ENCODE measurements at places on chromosomes 16 and 17.
A peak's percentile ranks its signal among the peaks of the same experiment; 100 is the strongest.

DNA sequence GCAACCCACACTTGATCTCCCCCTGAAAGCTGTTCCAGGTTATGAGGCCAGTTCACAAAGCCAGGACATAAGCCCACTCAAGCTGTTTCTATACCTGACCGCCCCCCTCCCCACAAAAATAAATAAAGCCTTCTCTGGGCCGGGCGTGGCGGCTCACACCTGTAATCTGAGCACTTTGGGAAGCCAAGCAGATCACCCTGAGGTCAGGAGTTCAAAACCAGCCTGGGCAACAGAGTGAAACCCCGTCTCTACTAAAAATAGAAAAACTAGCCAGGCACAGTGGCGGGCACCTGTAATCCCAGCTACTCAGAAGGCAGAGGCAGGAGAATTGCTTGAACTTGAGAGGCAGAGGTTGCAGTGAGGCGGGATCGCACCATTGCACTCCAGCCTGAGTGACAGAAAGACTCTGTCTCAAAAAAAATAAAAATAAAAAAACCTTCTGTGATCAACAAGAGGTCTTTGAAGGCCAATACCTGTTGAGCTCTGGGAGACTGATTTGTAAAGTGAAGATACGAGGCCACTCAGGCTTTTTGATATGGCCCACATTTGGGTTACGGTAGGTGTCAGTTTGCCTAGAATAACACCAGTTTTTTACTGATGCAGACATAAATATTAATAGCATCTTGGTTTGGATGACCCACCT, 2.2 kb downstream of the KDM8 start:
- no peak for DNase-seq

DNA sequence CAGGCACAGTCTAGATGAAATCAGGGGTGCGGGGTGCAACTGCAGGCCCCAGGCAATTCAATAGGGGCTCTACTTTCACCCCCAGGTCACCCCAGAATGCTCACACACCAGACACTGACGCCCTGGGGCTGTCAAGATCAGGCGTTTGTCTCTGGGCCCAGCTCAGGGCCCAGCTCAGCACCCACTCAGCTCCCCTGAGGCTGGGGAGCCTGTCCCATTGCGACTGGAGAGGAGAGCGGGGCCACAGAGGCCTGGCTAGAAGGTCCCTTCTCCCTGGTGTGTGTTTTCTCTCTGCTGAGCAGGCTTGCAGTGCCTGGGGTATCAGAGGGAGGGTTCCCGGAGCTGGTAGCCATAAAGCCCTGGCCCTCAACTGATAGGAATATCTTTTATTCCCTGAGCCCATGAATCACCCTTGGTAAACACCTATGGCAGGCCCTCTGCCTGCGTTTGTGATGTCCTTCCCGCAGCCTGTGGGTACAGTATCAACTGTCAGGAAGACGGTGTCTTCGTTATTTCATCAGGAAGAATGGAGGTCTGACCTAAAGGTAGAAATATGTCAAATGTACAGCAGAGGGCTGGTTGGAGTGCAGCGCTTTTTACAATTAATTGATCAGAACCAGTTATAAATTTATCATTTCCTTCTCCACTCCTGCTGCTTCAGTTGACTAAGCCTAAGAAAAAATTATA, 1.6 kb downstream of the HBA1 start:
- DNase-seq, result no peak

- peak; percentile 54 for DNase-seq
Observed at GRCh38 chr17:65290616-65291015, 153.4 kb downstream of the RGS9 start.

DNA sequence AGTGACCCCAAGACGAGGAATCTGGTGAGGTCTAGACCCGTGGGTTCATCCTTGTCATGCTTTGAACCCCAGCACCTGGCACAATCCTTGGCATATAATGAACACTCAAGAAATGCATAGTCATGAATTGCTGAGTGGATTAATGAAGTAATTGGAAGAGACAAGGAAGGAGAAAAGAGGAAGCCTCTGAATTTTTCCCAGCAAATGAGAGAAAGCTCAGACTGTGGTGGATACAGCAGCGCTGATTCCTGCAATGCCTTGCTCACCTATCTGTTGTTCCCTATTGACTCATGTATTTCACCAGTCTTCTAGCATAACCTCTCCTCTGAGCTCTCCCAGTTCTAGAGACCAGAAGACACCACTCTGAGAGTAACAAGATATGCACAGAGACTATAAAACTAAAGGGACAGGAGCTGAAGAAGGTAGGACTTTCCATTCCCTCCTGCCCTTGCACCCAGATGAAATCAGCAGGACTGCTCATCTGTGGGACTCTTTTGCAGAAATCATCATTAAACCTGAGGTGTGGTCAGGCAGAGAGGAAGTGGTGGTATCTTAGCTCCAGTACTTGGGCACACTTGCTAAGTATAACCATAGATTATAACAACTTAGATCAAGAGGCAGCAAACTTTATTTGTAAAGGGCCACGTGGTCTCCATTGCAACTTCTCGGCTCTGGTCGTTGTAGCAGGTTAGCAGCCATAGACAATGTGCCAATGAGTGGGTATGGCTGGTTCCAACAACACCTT, 102.8 kb downstream of the MAF start:
- DNase-seq, result no peak

- DNase-seq, result no peak
Observed at GRCh38 chr16:70756071-70756470, 44.9 kb downstream of the VAC14 start.

DNA sequence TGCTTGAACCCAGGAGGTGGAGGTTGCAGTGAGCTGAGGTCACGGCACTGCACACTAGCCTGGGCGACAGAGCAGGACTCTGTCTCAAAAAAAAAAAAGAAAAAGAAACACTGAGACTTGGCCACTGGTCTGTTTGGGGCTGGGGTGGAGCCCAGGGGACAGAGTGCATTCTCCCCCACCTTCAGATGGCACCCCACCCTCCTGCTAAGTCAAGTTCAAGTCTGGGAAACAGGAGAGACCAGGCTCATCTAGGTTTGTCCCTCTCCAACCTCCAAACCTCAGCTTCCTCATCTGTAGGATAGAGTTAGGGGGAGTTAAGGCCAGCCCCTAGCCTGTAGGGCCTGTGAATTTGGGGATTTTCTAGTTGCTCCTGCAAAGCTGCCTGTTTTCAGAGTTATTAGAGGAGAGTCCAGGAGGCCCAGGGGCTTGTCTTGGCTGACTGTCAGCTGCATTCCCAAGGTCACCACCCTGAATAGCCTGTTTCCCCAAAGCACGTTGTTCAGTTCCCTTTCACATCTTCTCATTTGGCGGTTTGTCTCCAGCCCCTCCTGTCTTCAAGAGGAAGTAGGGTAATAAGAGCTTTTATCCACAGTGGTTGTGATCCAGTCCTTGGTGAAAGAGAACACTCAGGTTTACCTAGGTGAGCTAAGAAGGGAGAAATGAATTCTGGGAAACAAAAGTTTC, 2.2 kb downstream of the MT3 start:
- no peak for DNase-seq

GRCh38 chr17:28506763-28507487, 777 bp downstream of the FOXN1 start:
- DNase-seq, result no peak

DNA sequence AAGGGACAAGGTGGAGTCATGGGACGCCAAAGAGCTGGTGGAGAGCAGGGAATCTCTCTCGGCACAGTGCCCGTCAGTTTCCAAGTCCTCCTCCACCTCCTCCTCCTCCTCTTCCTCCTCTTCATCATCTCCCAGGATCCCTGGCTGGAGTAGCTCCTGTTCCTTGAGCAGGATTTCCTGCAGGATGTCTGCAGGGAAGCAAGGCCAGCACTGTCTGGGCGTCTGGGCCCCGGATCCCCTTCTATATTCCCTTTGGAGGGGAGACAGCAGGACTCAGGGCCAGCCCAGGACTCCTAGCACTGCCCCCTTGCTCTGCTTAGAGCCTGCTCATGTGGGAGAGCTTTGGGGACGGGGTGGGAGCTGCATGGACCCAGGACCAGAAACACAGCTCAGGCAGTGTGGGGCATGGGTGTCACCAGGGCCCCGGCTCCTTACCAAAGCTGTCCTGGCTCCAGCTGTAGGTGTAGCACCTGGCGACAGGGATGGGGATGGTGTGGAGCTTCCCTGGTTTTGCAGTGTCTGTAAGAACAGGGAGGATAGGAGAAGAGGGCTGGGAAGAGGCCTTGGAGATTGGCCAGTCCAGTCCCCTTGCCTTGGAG, 21.3 kb upstream of the PIK3R6 start:
- DNase-seq, result no peak

GRCh38 chr17:79391376-79392233, 219.2 kb downstream of the RBFOX3 start:
- DNase-seq, result peak; percentile 69

GRCh38 chr16:89446136-89446974, 44.0 kb downstream of the ANKRD11 start:
- DNase-seq, result no peak

DNA sequence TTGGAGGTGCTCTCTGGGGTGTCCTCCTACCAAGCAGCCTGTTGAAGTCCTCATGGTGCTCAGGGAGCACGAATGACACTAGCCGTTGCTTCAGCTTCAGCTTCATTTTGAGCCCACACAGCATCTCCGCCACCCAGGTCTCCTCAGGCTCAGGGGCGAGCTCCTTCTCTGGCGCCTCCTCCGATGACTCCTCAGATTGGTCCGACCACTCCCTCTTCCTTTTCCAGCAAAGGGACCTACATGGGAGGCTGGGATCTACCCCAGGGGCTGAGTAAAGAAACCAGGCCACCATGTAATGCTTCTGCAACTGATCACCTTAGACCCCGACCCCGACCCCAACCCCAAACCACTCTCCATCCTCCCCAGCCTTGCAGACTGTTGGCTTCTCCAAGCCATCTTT, 25.9 kb downstream of the PRR11 start:
- DNase-seq, result no peak

DNA sequence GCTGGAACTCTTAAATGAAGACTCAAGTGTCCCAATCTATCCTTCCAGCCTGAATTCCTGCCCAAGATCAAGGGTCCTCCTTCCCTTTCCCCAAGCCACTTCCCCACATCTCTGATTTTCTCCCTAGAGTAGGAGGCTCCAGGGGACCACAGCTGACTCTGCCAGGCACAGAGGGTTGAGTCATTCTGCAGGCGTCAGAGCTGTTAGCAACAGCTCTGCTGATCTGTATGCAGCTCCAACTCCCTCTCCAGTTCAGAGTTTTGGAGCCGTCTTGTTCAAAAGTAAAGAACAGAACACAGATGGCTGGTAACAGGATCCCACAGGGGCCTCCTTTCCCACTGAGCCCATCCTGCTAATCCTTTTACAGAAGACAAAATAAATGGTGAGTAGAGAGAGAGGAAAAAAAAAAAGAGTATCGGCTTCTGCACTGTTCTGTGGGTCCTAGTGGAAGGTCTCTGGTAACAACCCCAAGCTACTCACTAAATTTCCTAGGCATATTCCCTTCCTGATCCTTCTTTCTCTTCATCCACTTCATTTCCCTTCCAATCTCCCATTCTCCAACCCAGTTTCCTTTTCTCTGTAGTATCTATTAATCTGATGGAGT, 13.4 kb upstream of the TAOK1 start:
- peak; percentile 50 for DNase-seq

- DNase-seq, result no peak
Observed at GRCh38 chr17:67218385-67218950, 26.5 kb downstream of the HELZ start.

DNA sequence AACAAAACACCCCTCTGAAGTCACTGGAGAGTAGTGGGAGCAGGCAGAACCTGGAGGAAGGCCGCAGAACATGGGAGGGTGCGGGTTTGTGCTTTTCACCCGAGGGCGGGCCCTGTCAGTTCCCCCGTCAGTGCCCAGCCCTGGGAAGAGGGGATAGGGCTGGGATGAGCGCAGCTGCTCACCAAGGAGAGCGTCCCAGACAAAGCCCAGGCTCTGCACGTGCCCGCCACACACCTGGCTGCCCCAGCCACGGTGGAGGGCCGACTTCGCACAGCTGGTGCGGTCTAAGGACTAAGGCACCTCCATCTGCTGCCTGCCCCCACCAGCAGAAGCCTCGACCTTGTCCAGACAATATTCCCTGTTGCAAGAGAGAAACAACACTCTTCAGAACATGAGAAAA, 39.5 kb downstream of the ZCCHC14 start:
- no peak for DNase-seq

DNA sequence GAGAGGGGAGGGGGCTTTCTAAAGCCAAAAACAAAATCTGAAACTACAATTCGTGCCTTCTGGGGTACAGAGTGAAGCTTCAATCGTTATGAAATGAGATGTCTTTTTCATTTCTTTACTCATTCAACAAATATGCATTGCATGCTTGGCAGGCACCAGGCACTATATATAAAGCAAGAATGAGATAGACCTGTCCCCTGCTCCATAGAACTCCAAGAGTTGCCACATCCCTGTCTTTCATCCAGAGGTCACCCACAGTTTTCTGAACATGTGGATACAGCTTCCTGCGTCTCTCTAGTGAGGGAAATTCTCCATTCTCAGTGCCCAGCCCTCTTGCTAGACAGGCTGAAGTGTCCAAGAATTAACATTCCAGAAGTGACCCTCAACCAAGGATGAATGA, 343.2 kb upstream of the MAF start:
- no peak for DNase-seq

GRCh38 chr17:29090750-29091605, 48.0 kb downstream of the PIPOX start:
- DNase-seq, result no peak

- no peak for DNase-seq
Observed at GRCh38 chr16:24800586-24800985, 45.2 kb upstream of the SLC5A11 start.

- DNase-seq, result peak; percentile 74
Observed at GRCh38 chr16:85334718-85335583, 222.7 kb upstream of the CIBAR2 start.

GRCh38 chr17:50664788-50665458, 30.2 kb downstream of the ABCC3 start:
- no peak for DNase-seq

Data from mucosa of gallbladder (tissue), 1 donor.